HFF-Myc (cell line): ENCODE measurements at places on chromosomes 2 and 18.

GRCh38 chr2:66866331-66867062 lies 431.6 kb downstream of the MEIS1 start:
- no peak for DNase-seq

DNA sequence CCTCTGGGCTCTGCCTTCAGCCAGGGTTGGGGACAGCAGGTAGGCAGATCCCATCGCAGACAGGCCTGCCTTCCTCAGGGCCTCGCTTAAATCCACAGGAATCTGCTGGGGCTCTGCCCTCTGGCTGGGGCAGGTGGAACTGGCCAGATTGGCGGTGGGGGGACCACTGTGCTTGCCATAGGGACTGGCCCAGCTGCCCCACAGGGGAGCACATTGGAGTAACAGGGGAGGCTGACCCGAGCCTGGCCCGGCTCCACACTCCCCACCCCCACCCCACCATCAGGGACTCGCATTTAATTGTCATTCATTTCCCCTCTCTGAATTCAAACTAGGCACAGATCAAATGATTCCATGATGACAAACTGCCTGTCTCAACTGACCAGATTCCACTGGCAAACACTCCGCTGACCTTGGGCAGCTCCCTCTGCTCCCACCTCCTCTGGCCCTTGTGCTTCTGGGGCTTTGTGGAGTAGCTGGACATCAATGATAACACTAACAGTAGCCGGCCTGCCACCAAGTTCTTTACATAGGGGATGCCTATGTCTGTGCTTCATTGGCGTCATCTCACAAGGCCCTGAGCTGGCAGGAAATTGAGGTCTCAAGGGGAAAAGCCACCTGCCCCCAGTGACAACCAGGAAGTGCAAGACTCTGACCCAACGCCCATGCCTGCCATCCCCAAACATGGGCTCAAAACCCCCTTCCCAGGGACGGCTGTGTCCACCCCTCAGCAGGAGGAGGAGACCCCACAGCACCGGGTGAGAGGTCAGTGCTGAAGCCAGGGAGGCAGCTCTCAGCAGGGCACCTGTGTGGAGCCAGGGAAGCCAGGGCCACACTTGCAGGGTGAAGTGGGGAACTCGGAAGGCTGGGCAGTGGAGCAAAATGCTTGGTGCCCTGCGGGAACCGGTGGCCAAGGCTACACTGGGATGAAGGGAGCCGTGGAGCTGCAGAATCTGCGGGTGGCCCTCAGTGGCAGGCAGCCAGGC lies 2.1 kb upstream of the B3GNT7 start:
- no peak for DNase-seq

- no peak for DNase-seq
These were observed 662.3 kb downstream of the IRS1 start for GRCh38 chr2:226137201-226137811.

GRCh38 chr2:191631754-191632153 lies 46.2 kb upstream of the NABP1 start:
- no peak for DNase-seq

GRCh38 chr18:23207191-23207955 lies 72.1 kb downstream of the CABLES1 start:
- no peak for DNase-seq

DNA sequence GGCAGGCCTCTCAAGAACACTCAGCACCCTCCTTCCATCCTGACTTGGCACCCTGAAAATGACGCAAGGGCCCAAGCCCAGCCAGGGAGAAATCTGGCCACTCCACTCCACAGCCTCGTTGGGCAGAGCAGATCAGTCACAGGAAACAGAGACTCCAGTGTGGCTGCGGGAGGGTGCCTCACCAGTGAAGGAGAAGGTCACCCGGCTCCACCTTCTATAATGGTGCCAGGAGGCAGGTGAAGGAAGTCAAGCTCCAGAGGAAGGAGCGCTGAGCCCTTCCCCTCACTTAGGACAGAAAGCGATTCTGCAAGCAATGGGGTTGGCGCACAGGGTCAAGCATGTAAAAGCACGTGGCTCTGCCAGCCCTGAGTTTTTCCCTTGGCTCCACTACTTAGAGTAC lies 35.3 kb downstream of the CRACDL start:
- no peak for DNase-seq

GRCh38 chr2:231640641-231641111 lies 48.0 kb downstream of the TEX44 start:
- no peak for DNase-seq

GRCh38 chr2:49152824-49153223 lies 1.5 kb downstream of the FSHR start:
- no peak for DNase-seq

DNA sequence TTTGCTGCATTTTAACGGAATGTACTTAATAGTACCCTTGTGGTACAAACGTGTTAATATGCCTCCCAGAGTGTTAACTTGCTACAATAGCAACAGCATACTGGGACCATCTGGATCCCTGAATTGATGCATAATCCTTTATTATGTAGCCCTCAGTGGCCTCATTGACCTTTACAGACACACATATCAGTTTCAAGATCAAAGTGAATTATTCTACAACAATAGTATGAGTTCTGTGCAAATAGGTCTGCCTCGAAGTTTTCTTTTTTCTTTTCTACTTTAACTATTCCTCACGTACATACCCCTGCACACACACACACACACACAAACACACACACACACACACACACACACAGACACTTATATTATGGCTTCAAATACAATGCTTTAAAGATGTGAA lies 1622.1 kb downstream of the LRP1B start:
- no peak for DNase-seq

DNA sequence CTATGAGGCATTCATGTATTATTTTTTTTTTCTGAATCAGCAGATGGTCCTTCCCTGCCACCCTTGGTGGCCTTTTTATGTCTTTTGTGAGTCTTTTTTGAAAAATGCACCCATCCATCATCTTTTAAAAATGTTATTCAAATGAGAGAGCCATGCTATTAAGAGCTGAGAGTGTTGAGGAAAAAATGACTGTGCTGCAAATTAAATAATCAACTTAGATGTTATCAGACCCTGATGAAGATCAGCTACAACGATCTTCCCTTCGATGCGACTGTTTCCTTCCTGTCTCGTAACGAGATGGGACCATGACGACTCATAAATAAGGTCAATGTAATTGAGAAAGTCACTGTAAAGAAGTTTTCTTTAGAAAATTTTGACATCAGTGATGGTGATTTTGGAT lies 44.4 kb downstream of the TRIB2 start:
- DNase-seq: no peak

DNA sequence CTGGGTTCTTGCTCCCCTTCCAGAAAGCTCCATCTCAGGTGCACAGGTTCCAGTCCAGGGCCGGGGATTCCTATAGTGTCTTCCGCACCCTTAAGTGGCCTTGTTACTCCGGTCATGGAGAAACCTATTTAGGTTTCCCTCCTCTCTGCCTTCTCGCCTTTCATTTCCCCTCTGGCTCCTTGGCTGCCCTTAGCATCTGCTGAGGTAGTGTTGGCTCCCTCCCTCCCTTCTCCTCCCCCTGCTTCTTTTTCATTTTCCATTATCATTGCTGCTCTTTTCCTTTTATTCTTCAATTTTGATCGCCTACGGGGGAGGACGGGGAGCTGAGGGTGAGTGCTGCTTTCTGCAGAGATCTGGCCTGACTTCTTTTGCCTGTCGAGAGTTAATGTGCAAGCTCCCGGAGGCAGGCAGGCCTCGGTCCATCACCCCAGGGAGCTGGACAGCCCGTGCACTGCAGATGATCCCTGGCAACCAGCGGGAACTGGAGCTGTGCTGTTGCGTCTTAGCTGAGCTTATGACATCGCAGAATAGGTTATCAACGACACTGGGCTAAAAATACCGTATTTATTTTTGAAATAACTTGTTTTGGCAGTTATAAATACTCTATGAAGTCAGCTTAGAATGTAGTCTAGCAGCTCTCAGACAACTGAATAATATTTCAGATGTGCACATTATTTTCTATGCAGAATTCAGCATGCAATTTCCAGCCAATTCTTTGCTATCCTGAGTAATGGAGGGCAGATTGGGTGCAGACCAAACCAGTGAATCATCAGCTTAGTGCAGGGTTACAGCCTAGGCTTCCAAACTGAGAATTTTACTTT lies 141.9 kb downstream of the SLC4A3 start:
- no peak for DNase-seq

- no peak for DNase-seq
These were observed 23.2 kb downstream of the SLC40A1 start for GRCh38 chr2:189557373-189557772.

GRCh38 chr2:29260142-29260772 lies 145.0 kb downstream of the CLIP4 start:
- peak; percentile 38 for DNase-seq

DNA sequence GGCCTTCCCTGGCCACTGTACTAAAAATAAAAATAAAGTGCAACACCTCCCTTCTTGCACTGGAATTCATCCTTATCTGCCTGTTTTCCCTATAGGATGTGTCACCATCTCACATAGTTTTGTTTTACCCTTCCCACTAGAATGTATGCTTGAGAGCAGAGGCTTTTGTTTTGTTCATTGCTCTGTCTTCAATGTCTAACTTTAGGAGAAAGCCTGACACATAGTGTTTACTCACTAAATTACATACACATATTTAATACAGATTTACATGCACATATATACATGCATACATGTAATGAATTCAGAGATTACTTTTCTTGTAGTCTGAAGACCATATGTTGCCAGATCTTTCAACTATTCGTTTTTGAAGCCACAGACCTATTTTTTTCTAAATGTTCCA lies 23.0 kb downstream of the CD302 start:
- no peak for DNase-seq

DNA sequence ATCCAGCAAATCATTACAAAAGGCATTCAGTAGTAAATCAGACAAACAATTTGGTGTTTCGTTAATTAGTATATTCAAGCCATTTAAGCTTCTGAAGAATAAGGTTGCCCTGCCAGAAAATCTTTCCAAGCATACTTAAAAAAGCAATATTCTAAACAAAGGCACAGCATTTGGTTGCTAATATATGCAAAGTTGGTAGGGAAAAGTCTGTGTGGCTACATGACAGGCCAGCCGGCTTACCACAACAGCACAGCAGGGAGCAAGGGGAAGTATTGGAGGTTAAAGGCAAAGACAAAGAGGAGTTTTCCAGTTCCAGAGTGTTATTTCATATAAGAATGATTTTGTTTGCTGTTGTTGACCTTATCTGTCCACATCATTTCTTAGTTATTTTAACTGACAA lies 282.3 kb downstream of the MBD5 start:
- no peak for DNase-seq

GRCh38 chr2:54597153-54597848 lies 126.2 kb upstream of the EML6 start:
- DNase-seq: no peak

DNA sequence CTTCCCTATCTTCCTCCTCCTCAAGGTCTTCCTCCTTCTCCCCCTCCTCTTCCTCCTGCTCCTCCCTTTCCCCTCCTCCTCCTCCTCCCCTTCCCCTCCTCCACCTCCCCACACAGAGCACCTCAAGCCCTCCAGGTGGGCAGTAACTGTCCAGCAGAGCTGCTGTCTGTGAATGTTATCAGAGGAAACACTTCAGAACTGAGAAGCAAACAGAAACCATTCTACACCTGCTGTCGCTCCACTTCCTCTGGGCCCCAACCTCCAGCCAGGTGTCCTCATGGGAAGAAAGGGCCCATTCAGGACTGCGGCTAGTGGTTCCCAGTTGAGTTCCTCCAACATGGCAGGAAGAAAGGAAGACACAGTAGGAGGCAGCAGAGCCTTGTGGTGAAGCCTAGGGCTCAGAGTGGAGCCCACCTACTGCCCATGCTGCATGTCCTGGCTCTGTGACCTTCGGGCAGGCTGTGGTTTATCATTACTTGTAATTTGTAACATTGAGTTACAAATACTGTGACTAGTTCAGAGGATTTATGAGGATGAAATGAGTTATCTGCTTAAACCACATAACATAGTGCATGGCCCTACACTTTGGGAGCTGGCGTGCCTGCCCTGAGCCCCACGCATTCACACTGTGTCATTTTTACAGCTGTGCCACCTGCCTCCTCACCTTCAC lies 165.9 kb upstream of the ID2 start:
- no peak for DNase-seq

GRCh38 chr18:1240701-1241100 lies 336.0 kb downstream of the ADCYAP1 start:
- DNase-seq: no peak

DNA sequence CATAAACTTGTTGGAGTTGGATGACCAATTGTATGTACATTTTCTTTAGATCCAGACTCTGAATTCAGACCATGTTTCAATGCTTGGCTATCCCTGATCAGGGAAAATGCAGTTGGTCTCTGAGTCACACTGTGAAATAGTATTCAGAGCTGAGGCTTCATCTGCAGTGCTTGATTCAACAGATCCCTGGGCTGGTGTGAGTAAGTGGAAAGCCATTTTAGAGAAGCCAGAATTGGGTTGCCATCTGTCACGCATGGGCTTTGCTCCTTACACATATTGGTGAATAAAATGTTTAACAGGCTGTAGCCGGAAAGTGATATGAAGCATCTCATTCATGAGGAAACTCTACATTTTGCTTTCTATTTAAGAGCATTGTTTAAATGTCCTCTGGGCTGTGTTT lies 50.0 kb upstream of the ACYP2 start:
- DNase-seq: peak; percentile 45

DNA sequence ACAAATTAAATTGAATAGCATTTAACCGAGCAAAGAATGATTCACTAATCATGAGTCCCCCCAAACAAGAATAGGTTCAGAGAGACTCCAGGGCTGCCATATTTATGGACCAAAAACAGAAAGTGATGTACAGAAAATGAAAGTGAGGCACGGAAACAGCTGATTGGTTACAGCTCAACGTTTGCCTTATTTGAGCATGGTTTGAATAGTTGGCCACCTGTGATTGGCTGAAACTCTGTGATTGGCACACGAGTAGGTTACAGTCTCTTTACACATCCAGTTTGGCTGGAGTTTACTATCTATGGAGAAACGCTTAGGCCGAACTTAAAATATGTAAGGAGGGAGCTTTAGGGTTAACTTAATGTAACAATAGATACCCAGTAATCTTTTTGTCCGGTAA lies 27.0 kb upstream of the DPYSL5 start:
- no peak for DNase-seq

DNA sequence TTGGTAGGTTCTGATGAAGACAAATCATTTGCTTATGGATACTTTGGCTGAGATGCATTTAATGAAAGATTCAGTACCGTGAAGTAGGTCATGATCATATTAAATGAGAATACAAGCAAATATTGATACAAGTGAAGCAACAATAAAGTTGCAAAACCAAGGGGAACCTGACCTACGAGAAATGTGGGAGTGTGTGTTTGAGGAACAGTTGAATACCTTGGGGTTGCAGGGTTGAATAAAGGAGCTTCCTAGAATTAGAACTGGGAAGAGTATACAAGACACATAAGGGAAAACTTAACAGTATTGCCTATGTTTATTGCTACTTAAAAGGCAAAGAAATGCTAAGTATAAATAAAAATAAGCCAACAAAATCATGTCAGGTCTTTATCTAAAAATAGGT lies 702.9 kb downstream of the ERBB4 start:
- no peak for DNase-seq
